ENCODE measurements at places on chromosomes 16 and 17.

DNA sequence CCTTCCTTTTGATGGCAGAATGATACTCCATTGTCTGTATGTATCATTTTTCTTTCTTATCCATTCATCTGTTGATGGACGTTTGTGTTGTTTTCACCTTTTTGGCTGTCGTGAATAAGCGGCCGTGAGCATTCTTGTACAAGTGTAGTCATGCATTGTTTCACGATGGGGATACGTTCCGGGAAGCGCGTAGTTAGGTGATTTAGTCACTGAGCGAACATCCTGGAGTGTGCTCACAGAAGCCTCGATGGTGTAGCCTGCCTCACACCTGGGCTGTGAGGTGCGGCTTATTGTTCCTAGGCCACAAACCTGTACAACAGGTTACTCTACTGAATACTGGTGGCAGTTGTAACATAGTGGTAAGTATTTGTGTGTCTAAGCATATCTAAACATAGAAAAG, 136.5 kb downstream of the CMIP start:
- no peak for DNase-seq

- no peak for DNase-seq
Measured at GRCh38 chr17:50440172-50440837, 14.3 kb downstream of the ACSF2 start.

- DNase-seq, result no peak
Measured at GRCh38 chr17:51845776-51846175, 312.7 kb downstream of the CA10 start.

GRCh38 chr17:27618417-27618816, 12.6 kb upstream of the LGALS9 start:
- DNase-seq, result no peak

DNA sequence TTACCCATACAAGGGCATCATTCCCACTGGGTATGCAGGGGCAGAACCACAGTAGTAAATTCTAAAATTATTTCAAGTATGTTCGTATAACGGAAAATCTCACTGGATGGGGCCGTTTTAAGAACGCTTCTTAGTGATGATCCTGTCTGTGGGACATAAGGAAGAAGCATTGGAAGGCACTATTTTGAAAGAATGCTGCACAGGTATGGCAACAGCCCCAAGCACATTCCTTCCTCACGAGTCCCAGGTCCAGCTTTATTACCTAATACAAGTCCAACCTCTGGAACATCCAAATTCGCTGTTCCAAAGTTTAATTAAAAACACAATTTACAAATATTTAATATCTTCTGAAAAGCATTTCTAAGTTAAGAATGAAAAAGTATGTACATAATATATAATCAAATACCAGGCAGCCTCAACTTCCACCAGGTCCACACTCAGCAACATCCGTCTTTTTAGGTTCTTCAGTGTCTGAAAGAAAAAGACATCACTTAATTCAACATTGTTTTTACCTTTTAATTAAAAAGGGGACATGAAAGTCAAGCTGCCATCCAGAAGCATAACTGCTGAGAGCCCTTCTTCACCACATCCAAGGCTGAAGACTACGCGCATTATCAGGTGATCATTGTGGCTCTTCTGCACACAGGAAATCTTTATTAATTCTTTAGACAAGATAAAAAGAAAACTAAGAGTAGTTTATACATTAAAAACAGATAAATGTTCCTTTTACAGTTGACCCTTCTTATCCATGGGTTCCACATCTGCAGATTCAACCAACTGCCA, 49.8 kb downstream of the BRD7 start:
- no peak for DNase-seq

- no peak for DNase-seq
Measured at GRCh38 chr16:78278056-78278450, 178.6 kb downstream of the WWOX start.

DNA sequence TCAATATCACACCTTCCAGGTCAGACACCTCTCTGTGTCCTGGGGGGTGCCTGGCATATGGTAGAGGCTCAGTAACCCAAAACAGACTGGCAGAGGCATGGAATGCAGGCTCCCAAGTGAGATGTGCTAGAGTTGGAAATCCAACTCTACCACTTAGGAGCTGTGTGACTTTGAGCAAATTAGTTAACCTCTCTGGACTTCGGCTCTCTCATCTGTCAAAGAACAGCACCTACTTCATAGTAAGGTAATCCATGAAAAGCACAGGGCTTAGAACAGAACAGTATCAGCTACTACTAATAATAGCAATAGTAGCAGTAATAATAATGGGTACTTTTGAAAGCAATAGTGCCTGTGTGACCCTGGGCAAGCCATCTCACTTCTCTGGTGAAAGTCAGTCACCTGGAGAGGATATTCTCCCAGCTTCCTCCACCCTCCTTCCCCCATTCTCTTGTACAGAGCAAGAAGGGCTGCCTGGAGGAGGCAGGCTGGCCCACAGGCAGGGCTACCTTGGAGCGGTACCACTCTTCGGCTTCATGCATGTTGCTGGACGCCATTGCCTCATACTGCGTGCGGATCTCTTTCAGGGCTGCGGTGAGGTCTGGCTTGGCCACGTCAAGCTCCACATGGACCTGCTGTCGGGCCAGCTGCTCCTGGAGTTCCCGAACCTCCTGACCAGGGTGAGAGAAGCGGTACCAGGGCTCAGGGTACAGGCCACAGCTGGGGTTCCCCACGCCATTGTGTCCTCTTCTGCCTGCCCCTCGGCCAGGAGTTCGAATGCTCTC, 2.3 kb downstream of the GFAP start:
- no peak for DNase-seq

- DNase-seq, result no peak
Measured at GRCh38 chr16:14344292-14344691, 273.2 kb downstream of the MRTFB start.

DNA sequence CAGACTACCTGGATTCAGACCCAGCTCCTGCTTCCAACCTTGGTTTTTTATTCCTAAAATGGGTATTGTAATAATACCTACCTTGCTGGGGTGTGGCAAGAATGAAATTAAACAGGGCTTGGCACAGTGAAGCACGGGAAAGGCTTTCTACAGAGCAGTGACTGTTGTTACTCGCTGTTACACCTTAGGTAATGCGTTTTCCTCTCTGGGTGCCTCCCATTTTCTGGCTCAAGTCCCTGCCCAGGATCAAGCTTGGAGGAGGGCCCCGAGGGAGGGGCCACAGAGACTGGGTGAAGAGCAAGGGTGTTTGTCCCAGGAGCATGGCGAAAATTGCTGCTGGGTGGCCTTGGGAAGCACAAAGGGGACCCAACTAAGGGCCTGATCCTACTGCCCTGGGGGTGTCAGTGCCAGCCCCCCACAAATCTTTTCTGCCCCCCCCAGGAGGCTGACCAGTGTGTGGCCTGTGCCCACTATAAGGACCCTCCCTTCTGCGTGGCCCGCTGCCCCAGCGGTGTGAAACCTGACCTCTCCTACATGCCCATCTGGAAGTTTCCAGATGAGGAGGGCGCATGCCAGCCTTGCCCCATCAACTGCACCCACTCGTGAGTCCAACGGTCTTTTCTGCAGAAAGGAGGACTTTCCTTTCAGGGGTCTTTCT, 13.3 kb downstream of the MIEN1 start:
- DNase-seq, result no peak
